SK-N-SH (cell line): ENCODE measurements at places on chromosomes 1 and 21.

DNA sequence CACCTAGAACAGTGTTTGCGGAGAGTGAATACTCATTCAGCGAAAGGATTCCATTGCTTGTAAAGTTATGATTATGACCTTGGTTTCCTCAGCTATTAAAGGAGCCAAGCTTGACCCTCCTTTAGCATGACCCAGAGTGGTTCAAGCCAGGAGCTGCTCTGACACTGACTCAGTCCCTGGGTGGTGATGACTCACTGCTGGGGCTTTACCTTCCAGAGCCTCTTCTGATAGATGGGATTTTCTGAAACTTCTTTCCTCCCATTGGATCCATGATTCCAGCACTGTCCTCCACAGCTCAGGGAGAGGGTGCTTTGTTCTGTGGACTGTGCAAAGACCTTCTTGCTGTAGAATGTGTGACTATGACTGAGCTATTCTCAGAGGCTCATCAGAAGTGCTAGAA lies 77.4 kb downstream of the S1PR1 start:
- no peak for DNase-seq

DNA sequence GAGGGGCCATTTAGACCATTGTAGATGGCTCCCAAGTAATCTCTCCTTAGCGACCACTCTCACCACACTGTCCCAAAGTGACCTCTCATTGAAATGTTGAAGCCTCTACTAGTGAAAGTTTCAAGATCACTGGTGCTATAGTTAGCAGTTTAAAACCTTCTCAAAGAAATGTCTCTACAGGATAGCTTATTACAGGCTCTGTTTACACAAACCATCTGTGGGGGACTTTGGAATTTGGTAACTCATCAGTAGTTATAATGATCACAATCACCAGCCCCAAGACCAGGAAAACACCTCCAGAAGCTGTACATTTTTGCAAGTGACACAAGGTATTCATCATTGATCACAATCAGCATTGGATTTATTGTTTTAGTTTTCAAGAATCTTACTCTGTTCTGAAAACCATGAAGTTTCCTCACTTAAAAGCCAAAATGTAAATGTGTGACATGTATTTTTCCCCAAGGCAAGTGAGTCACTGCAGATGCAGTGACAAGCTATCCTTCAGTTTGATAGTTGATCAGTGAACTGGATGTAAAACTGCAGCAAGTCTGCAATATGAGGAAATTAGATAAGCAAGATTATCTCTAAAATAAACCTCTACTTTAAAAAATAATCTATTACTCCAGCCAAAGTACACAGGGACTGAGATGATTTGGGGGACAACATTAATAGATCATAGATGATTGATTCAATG lies 41.9 kb downstream of the C21orf91 start:
- no peak for DNase-seq

DNA sequence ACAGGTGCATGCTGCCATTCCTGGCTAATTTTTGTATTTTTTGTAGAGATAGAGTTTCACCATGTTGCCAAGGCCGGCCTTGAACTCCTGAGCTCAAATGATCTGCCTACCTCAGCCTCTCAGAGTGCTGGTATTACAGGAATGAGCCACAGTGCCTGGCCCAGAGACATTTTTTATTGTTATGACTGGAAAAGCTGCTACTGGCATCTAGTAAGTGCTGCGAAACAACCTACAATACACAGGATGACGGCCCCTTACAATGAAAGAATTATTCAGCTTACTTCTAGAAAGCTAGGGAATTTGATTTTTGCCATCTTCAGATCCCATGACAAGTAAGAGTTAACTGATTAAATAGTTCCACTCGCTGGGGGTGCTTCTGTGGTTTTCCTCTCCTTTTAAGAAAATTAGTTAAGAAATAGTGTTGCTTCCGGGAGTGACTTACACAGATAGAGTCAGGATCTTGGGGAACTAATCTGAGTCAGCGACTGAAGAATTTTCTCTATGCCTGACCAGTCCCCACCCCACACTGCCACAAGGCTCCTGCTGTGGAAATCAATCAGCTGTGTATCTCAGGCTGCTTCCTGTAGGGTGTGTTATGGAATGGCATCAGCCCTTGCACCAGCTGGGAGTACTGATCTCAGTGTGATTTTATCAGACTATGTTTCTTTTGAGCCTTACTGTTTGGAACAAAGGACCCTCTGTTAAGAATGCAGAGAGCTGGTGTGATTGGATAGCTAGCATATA lies 93.0 kb upstream of the BMP8A start:
- DNase-seq = peak; percentile 58

DNA sequence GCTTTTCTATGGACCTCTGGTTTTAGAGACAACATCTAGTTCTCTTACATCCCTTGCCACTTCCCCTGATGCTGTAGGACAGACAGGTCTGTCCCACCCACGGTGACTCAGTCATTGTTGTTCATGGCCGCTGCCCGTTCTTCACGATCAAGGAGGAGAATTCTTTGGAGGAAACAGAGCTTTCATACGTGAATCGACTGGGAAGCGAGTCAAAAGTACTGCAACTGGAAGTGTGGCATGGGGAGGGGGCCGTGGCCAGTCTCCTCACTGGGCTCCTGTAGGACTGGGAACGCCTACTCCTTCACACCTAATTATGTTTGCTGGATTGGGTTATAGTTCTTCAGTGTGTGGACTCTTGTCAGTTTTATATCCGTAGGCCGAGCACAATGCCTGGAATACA lies 4.4 kb upstream of the SLC37A1 start:
- DNase-seq = no peak

DNA sequence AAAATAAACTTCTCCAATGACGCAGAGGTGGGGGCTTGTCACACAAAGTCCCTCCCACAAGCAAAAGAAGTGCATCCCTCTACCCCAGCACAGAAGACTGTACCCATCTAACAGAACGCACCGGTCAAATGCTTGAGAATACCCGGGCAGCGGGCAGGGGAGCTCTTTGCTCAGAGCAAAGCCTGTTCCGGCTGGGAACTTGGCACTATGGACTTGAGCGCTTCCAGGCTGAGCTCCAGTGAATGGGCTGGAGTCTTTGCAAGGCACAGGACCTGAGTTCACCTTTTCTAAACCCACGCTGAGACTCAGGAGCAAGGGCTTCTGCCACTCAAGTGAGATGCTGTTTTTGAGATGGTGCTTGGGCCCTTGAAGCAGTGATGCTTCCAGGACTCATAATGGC lies 20.3 kb downstream of the RHBG start:
- no peak for DNase-seq

- DNase-seq = no peak
Measured at GRCh38 chr1:31815307-31815645, 546 bp downstream of the SPOCD1 start.

DNA sequence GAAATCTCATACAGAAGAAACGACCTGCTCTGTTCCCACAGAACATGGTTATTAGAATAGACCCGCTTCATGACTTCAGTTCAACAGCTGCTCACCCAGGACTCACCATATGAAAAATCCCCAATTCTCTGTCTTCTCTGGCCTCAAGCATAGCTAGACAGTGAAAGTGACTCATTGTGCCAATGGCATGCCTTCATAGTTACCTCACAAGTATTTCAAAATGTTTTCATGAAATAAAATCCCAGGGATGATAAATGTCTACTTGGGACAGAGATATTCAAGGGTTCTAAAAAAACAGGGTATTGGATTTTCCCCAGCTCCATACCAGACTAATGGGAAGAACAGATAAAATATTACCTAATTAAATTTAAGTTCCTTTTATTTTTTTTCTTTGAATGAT lies 82.3 kb downstream of the NOTCH2 start:
- no peak for DNase-seq

DNA sequence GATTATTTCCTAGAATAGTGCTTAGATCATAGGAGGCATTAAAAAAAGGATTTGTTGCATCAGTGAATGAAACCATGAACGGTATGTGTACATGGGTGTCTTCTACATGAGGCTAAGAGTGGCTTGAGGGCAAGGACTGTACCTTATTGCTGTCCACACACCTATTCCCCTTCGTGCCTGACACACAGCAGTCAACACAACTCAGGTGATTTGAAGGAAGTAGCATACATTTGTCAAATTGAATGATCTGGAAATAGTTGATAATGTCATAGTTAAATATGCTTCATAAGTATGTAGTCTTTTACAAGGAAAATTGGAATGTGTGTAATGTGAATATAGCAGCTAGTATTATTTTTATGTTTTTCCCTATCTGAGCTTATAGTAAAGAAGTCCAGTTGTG lies 189.0 kb upstream of the DAB1 start:
- no peak for DNase-seq

DNA sequence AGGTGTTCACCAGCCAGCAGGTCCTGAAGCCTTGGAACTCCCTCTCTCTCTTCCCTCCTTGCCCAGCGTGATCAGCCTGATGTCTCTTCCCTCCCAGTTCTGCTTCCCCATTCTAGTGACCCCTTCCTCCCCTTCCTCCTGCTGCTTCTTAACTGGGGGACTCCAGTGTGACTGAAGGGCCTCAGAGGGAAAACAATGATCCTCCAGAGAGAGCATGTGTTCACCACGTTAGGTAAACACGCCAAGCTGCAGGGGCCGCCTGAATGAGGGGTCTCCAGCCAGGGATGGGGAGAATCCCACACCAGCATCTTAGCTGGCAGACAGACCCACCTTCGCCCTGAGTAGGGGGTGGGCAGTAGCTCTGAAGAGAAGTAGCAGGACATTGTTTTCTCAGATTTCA lies 124.8 kb downstream of the TMEM53 start:
- DNase-seq = no peak

DNA sequence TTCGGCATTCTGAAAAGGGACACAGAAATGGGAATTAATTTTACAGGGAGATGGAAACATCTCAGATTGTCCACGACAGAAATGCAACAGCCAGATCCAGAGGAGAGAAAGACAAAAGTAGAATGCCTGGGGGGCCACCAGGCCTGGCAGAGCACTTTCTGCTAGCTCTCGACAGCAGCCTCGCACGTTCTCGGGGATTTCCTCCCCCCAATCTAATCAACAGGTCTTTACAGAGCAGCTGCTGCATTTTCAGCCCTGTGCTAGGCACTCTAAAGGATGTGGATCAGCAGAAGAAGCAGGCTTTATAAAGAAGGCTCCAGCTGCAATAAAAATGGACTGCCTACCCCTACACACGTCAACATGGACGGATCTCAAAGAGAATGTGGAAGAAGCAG lies 10.6 kb downstream of the CSRP1 start:
- DNase-seq = no peak

GRCh38 chr21:28375708-28376385 lies 616.8 kb downstream of the LTN1 start:
- no peak for DNase-seq

GRCh38 chr1:77096496-77097255 lies 122.6 kb downstream of the PIGK start:
- no peak for DNase-seq

DNA sequence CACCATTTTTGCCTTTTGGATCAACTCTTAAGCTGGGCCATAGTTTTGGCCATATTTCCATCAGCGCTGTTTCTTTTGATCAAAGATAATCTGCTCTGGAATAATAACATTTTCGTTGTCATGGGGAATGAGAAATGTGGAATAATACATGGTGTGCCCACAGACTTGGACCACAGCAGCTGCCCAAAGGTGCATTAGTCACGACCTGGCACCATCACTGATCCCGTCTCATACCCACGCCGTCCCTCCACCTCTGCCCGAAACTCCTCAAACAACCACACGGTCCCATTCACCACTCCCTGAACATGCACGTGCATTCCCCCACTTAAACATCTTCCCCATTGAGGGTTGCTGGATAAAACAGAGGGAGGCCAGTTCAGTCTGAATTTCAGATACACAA lies 76.9 kb downstream of the SLC66A1 start:
- no peak for DNase-seq

DNA sequence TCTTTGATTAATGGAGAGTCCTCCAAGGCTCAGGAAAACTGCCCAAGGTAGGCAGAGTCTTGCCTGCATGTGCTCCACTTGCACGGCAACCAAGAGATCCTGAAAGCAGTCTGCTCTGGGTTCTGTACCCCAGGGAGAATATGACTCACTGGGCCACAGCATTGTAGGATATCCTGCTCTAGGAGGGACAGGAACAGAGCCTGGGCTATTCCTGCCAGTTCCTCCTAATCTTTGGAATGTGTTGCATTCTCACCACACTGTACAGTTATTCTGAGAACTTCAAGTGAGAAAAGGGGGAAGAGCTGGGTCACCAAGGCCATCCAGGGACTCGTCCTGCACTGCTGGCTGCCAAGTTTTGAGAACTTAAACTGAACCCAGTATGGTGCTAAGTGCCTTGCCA lies 278.5 kb downstream of the MATN1 start:
- DNase-seq = no peak

DNA sequence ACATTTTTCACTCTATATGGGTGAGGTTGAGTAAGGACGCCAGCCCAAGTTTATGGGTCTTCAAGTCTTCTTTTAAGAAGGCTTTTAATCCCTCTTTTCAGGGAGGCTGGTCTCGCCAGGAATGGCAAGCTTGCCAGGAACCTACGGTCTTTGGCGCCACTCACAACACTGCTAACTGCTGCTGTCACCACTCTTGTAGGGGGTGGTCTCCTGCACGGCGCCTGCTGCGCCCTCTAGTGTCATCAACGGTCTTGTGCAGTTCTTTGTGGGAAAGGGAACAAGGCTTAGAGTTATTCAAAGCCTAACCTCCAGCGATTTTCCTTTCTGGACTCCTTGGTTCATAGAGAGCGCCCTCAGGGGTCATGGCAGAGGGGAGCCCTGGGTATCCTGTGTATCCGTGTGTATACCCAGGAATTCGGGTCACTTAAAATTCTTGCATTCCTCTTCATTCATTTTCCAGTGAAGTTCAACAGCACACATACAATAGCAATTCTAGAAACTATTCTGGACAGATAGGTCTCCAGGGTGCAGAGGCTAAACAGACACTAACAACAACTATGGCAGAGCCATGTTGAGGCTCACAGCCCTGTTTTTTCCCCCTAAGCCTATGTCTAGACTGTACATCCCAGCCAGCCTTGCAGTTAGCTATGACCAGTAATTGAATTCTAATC lies 392.8 kb upstream of the CAMK1G start:
- peak; percentile 53 for DNase-seq

GRCh38 chr1:44637702-44638411 lies 36.4 kb downstream of the TMEM53 start:
- no peak for DNase-seq

- DNase-seq = no peak
Measured at GRCh38 chr21:42433946-42434551, 30.3 kb downstream of the UBASH3A start.

DNA sequence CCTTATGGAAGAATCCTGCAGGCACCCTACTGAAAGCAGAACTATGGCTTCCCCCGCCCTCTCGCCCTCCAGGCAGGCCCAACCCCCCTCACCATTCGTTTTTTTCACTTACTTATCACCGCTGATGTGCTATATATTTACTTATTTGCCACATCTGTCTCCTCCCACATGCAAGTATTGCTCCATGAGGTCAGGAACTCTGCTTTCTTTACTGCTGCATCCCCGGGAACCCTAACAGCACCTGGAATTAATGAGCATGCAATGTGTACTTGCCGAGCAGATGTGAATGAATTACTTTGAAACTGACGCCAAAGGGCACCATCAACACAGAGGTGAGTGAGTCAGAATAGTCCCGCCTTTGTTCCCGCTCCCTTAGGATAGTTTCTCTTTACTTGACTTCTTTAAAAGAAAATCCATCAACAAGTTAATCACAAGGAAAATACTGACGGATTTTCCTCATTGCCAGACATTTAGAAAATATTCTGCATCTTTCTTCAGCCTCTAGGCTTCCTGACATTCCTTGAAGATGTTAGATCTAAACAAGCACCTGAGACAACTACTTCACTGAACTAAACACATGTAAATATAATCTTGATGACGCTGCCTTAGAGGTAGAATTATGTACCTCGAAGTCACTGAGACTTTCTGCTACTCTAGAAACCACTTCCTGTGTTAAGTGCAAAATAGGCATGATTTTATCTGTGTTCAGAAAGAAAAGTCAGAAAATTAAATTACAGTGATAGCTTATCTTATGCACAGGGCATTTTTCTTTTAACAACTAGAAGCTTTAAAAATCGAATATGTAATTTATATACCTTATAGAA lies 17.5 kb upstream of the RAB4A start:
- peak; percentile 48 for DNase-seq
